ENCODE measurements at places on chromosomes 6 and 20. TPM values are rescaled to one million over a fixed set of nuclear protein-coding genes. Genes with fewer than 3 reads are reported as not detected.
A peak's percentile ranks its signal among the peaks of the same experiment; 100 is the strongest.

GRCh38 chr6:232982-233640 lies 59.2 kb upstream of the DUSP22 start:
- no peak for DNase-seq

- no peak for DNase-seq
Observed at GRCh38 chr6:456358-456867, 64.9 kb downstream of the IRF4 start.

DNA sequence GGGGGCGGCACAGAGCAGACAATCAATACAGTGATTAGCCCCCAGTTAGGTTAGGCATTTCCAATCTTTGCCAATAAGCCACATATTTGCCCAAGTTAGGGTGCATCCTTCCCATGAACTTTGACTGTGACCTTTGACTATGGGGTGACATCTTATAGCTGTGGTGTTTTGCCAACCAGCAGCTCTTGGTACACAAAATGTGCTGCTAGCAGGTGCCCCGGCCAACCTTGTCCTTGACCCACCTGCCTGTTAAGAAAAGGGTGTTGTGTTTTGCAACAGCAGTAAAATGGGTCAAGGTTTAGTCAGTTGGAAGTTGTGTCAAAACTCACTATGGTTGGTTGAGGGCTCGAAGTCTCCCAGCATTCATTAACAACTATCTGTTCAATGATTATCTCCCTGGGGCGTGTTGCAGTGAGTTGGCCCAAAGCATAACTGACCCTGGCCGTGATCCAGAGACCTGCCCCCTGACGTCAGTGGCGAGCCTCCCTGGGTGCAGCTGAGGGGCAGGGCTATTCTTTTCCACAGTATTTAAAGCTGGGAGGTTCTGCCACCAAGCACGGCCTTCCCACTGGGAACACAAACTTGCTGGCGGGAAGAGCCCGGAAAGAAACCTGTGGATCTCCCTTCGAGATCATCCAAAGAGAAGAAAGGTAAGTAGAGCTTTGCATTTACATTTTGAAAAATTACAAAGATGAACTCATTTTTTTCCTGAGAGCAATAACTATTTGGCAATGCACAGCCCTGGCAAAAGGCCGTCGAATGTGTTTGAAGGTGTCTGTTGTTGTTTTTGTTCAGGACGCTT lies at the start of gene PCK1:
PCK1 (plus strand) TSS at position 557 of the 802 bp plus-strand sequence. CDS start 302 bp downstream, outside the sequence.
- no peak for DNase-seq

Gene C20orf96
- 5.4 TPM for total RNA-seq

Gene GPR6
- not detected for total RNA-seq

DNA sequence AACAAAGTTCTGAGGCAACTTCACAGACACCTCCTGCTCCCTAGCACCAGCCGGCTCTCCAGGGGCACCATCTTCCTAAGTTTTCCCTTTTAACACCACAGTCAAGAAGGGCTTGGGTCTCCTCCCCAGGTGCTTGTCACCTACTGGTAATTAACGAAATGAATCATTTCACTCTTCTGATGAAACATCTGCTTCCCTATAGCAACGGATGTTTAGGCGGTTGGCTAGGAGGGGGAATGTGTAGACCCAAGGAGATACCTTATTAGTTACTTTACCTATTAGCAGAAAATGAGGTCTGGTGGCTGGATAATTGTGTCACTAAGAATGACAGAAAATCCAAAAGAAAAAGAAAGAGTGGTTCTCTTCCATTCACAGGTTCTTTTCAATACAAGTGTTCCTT lies 46.3 kb upstream of the FABP7 start:
- no peak for DNase-seq

Gene RGS17
- not detected for total RNA-seq

- no peak for DNase-seq
Observed at GRCh38 chr6:80156221-80156620, 49.8 kb downstream of the BCKDHB start.

DNA sequence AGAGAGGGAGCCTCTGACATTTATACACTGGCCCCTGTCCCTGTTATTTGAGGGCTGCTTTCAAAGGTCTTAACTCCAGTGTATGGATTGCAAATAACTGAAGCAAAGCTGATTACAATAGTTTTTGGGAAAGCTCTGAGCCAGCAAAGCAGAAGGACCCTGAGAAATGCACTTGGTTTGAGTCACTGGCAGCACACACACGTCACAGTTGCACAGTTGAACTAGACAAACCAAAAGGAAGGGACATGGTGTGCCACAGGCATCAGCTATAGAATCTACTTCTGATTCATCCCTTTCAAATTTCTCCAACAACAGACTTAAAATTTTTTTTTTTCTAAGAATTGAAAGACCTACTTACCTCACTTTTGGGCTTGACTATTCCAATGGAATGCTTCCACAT lies 56.4 kb downstream of the SNRNP48 start:
- DNase-seq = peak; percentile 21

- no peak for DNase-seq
Observed at GRCh38 chr20:41392871-41393704, 26.5 kb upstream of the EMILIN3 start.

- DNase-seq = no peak
Observed at GRCh38 chr6:119978274-119978889, 628.8 kb upstream of the MAN1A1 start.

DNA sequence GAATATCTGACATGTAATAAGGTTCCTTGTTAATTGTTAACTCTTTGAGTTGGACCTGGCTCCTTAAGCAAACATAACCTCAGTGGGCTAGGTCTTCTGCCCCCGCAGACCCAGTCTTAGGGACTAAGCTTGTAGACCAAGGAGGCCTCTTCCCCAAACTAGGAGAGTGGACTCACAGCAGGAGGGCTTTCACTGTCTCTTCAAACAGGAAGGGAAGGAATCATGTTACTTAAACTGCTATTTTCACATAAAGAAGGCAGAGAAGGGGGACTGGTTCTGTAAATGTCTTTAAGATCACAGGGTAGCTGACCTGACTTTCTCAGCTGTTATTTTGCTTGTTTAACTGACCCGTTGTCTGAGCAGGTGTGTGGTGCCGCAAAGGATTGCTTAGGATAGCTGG lies 34.9 kb upstream of the PRDM1 start:
- no peak for DNase-seq

Gene MYLK2
- 0.43 TPM for total RNA-seq

Gene NECAB3
- 21.0 TPM for total RNA-seq

- DNase-seq = no peak
Observed at GRCh38 chr20:50219600-50219999, 29.0 kb downstream of the CEBPB start.

- no peak for DNase-seq
Observed at GRCh38 chr6:100856146-100856545, 25.0 kb downstream of the ASCC3 start.

Data from activated CD4-positive, alpha-beta memory T cell treated with anti-CD3 and anti-CD28 coated beads for 36 hours (primary cell).